ENCODE measurements at places on chromosomes 11 and 22.

DNA sequence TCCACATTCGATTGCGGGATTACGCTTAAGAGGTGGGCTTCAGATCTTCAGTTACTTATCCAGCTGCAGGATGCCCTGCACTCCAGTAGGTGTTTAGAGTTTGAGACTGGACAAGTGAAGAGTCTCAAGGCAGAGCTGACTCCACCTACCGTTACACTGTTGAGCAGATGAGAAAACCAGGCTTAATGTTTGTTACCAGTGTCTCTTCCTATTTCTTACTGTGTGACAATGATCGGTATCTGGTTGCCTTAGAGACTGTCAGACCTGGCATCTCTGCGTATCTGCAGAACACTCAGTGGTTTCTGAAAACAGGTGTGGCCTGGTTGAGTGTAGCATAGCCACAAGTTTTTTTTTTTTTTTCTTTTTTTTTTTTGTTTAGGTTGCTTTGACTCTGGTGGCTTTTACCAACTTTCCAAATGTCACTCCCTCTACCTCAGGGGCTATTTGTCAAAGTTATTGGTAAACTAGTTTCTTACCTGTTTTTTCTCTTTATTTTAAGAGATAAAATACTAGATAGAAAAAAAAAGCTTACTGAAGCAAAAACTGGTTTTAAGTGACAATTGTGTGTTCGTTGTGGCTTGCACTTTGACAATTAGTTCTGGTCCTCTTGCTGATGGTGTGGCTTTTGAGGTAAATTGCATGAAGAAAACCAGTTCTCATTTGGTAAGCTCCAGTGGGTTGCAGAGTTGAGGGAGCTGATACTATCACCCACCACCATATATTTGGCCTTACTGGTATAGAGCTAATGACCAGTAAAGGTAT, 284.8 kb downstream of the ETS1 start:
- DNase-seq: no peak

GRCh38 chr11:79990141-79990540, 549.3 kb upstream of the TENM4 start:
- DNase-seq: no peak

DNA sequence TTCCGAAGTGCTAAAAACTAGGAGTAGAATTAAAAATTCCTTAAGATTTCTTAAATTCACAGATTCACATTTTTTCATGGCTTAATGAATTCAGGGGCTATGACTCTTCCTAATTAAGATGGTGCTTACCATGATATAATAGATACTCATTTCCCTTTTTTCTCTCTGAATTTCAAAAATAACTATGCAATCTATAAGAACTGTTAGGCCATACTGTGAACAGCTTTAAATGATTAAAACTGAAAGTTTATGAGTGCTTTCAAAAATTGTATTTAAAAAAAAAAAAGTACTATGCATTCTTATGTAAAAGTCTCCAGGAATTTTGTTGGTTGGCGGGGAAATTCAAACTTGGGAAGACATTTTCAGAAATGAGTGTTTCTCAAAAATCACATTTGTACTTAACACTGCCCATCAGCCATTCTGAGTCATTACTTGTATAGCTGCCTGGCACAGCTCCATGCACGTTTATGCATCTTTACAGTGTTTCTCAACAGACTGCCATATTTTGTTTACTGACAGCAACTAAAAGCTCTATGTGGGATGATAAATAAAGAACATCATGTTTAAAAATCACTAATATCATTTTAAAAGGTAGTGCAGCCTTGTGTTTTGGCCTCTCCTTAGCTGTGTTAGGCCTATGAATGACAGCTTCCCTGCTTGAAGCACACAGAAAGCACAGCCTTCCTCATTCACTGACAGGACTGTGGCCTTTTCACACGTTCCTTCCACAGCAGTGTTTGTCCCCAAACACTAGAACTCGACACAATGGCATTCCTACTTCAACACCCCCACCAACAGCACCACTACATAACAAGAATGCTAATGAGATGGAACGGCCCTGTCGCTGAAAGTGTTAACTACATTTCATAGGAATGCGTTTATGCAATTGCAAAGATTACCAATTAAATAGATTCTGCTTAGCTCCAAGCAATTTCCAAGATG, 131.4 kb downstream of the DCDC1 start:
- no peak for DNase-seq

GRCh38 chr11:43947003-43947500, 4.6 kb downstream of the C11orf96 start:
- DNase-seq: no peak

- DNase-seq: no peak
These were observed 6.9 kb downstream of the EHD1 start for GRCh38 chr11:64871492-64871891.

- no peak for DNase-seq
These were observed 3.6 kb upstream of the VWCE start for GRCh38 chr11:61298663-61299244.
